ENCODE measurements at places on chromosomes 6 and 20.
A peak's percentile ranks its signal among the peaks of the same experiment; 100 is the strongest.

GRCh38 chr6:44243345-44243744, 3.6 kb upstream of the HSP90AB1 start:
- no peak for DNase-seq

- DNase-seq = no peak
Observed at GRCh38 chr20:8532169-8532568, 400.1 kb downstream of the PLCB1 start.

DNA sequence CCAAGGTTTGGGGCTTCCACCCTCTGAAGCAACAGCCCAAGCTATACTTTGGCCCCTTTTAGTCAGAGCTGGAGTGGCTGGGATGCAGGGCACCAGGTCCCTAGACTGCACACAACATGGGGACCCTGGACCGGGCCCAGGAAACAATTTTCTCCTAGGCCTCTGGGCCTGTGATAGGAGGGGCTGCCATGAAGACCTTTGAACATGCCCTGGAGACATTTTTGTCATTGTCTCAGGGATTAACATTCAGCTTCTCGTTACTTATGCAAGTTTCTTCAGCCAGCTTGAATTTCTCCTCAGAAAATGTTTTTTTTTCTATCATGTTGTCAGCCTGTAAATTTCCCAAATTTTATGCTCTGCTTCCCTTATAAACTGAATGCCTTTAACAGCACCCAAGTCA, 82.3 kb downstream of the LRRC1 start:
- no peak for DNase-seq

- no peak for DNase-seq
Observed at GRCh38 chr20:20903773-20904500, 191.5 kb upstream of the RALGAPA2 start.

DNA sequence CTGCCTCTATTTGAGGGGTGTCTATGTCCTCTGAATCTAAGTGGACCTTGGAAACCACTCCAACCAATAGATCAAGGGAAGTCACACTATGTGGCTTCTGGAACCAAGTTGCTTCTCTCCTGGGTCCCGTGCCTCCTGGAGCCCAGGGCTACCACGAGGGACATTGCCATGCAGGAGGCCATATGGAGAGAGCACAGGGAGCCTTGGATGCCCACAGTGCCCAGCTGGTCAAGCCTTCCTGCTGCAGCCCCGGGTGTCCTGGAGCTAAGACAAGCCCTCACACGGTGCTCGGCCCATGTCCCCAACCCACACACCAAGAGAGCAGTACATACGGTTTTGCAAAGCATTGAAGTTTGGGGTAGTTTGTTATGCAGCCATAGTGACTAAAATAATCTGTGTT, 231.6 kb downstream of the SYNDIG1 start:
- no peak for DNase-seq

GRCh38 chr20:1467355-1468116, 887 bp upstream of the NSFL1C start:
- DNase-seq = peak; percentile 60

DNA sequence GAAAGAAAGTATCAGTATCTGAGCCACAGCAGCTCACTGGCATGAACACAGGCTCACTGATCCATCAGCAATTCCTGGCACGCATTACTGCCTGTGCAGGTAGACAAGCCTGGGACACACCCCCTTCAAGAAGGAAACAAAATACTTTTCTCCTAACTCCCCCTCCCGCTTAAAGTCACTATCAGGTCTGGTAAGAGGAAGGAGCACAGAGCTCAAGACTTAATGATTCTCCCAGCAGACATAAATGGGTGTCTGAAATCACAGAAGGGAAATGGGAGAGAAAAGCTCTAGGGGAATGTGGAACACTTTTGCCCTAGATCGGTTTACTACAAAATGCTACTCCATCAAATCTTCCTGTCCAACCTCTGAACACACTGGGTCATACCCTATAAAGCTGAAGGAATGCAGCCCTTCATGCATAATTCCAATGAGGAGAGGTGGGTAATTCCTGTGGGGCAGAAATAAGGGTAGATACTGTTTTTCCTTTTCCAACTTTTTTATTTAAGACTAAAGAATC, at the start of gene ADGRF1:
ADGRF1 (minus strand) TSS at position 58 of the 517 bp plus-strand sequence. CDS start 13,271 bp downstream, outside the sequence.
- peak; percentile 17 for DNase-seq

GRCh38 chr6:67897998-67898607, 737.0 kb upstream of the ADGRB3 start:
- no peak for DNase-seq

DNA sequence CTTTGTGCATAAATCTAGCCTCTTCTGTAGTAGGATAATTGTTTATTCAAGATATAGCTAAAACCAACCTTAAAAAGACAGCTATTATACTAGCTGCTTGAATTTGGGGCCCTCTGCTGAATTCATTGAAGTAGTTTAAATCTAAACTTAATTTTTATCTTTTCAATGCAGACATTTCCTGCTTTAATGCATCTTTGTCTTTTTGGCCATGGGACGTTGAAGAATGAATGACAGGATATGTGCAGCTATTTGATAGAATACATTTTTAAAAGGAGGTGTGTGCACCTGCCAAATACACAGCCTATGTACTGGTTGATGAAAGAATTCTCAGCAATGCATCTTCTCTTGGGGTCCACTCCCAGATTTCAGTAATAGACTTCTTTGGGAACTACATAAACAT, 524.9 kb downstream of the PHF3 start:
- DNase-seq = no peak

DNA sequence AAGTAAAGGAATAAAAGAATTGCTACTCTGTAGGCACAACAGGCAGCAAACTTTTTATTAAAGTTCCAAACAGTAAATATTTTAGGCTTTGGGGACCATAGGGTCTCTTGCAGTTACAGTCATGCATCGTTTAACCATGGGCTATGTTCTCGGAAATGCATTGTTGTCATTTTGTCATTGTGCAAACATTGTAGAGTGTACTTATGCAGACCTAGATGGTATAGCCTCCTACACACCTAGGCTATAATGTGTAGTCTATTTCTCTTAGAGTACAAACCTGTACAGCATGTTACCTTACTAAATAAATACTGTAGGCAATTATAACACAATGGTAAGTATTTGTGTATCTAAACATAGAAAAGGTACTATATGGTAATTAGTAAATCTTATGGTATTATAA, 54.7 kb downstream of the CDS2 start:
- no peak for DNase-seq

DNA sequence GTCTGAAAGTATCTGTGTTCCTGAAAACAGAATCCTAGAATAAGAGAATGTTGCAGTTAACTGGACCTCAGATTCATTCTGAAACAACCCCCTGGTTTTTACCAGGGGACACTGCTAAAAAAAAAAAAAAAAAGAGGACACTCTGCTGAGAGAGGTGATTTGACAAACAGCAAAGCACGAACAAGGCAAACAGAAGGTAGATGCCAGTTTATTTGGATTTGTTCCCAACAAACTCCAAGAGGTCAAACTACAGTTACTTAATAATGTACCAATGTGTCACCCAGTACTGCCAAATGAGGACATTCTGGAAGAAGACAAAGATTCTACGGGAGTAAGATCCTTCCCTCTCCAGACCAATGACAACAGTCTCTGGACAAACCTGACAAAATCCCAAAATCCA, 40.6 kb upstream of the SLC22A16 start:
- no peak for DNase-seq

- DNase-seq = no peak
Observed at GRCh38 chr6:9467741-9468140, 947.1 kb downstream of the TFAP2A start.

GRCh38 chr6:7617801-7618764, 28.1 kb downstream of the SNRNP48 start:
- no peak for DNase-seq

DNA sequence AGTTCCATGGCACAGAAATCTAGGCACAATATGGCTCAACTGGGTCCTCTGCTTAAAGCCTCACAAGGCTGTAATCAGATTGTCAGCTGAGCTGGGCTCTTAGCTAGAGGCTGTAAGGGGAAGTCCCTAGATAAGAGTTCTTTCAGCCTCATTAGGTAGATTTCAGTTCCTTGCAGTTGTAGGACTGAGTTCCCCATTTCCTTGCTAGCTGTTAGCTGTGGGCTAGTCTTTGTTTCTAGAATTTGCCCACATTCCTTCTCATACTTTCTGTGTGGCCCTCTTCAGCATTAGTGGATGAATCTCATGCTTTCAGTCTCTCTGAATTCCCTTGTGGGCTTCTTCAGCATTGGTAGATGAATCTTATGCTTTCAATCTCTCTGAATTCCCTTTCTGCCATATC, 71.0 kb upstream of the MRAP2 start:
- no peak for DNase-seq

GRCh38 chr6:157021993-157022740, 245.0 kb downstream of the ARID1B start:
- DNase-seq = peak; percentile 88

- no peak for DNase-seq
Observed at GRCh38 chr20:47783828-47784598, 1.3 kb downstream of the SULF2 start.

DNA sequence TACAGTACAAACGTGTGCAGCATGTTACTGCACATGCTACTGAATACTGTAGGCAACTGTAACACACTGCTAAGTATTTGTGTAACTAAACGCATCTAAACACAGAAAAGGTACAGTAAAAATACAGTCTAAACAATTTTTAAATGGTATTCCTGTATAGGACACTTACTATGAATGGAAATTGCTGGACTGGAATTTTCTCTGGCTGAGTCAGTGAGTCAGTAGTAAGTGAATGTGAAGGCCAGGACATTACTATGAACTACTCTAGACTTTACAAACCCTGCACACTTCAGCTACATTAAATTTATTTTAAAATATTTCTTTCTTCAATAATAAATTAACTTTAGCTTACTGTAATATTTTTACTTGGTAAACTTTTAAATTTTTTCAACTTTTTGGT, 225.0 kb upstream of the TENT5A start:
- no peak for DNase-seq

DNA sequence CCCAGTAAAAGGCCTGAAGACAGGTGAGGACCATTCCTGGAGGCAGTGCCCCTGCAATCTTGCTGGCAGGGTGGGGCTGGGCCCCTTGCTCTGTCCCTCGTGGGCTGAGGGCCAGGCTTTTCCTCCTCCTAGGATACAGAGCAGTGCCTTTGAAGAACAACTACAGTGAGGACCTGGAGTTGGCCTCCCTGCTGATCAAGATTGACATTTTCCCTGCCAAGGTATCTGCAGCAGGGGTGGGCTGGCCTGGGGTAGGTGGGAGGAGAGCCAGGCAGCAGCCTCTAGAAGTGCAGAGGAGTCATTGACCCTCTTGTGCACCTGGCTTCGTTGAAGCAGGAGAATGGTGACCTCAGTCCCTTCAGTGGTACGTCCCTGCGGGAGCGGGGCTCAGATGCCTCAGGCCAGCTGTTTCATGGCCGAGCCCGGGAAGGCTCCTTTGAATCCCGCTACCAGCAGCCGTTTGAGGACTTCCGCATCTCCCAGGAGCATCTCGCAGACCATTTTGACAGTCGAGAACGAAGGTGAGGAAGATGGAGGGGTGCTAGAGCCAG, 36.5 kb downstream of the PLCG1 start:
- DNase-seq = no peak

DNA sequence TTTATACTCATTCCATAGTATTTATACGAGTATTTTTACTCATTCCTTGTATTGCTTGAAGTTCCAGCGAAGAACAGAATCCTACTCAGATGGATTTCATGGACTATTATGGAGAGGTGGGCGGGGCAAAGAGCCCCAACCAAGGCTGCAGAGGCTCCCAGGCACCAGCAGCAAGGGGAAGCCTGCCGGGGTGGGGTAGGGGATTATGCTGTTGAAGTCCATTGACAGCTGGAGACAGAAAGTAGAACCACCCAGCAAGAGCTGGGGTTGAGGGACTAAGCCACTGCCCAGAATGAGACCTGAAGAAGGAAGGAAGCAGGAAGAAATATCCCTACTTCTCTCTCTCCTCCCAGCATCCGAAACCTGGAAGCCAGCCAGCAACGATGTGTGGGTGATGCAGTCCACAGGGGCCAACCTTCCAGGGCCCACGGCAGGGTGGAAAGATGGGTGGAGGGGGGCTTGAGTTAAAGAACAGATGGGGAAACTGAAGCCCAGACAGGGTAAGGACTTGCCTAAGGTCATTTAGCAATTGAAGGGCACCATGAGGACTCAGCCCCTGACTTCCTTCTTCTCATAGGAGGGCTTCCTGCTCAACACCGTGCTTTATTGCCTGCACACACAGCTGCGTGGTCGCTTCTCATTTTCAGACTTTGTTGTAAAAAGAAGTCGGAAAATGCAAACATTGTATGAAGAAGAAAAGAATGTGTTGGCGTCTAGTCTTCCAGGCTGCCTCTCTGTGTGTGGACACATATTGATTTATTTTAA, 18.3 kb upstream of the GTSF1L start:
- no peak for DNase-seq

DNA sequence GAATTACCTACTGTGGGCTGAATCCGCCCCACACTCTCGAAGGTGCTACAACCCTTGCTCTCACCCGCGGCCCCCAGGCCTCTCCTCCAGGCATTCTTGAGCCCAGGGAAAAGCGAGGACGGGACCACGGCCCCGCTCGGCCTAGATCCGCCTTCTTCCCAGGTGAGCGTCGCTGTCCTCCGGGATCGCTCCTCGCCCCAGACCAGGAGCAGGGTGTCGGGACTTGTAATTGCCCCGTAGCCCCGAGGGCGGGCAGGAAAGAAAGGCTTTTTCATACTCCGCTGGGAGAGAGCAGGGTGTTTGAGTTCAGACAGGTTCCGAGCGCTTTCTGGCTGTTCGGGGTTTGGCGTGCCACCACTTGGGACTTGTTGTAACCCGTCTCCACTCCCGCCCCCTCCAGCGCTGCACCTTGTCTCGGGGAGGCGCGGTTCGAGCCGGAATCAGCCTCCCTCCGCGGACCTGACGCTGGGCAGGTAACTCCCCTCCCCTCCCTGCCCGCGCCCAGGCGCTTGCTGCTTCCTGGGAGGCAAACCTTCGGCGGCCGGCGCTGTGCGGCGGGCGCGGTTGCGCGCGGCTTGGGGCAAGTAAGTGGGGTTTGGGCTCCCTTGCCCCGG, at the start of gene FAM83B:
FAM83B (plus strand) TSS at position 529 of the 614 bp plus-strand sequence. CDS start 23,476 bp downstream, outside the sequence.
- peak; percentile 82 for DNase-seq

GRCh38 chr6:140956571-140957369, 1176.0 kb upstream of the GJE1 start:
- no peak for DNase-seq

- no peak for DNase-seq
Observed at GRCh38 chr6:51528556-51528955, 558.9 kb downstream of the PKHD1 start.
